Endothelial cell of umbilical vein (primary cell): ENCODE measurements at places on chromosomes 1 and 21. TPM values are rescaled to one million over a fixed set of nuclear protein-coding genes. Genes with fewer than 3 reads are reported as not detected.

Gene CEP170
- total RNA-seq = 222 and 225 TPM in 2 replicates

Gene GJB5
- total RNA-seq = not detected in 2 replicates

Gene CFAP141
- total RNA-seq = not detected in 2 replicates

Gene CTTNBP2NL
- 94.4 and 96.4 TPM in 2 replicates for total RNA-seq

Gene SPRR3
- total RNA-seq = not detected in 2 replicates

Gene BROX
- total RNA-seq = 38.6 and 39.7 TPM in 2 replicates

Gene KCNK1
- 1.0 and 2.8 TPM in 2 replicates for total RNA-seq

Gene CYP4B1
- not detected in 2 replicates for total RNA-seq

DNA sequence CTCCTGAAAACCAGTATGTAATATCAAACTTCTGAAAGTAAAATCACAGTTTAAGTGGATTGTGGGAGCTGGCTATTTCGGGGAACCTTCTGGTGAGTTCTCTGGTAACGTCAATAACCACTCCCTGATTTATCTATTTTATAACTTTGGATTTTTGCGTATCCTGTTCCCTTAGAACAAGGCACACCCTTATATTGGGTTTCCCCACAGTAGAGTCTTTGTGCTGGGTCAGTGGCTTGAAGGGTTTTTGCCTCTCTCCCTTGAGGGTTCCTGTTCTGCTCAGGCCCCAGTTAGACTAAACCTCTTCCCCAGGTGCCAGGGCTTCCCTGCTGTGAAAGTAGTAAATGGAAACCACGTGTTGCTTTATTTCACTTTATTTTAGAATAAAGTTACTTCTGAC lies 21.3 kb downstream of the CCN1 start:
- no peak for DNase-seq

GRCh38 chr1:215958841-215959240 lies 391.7 kb downstream of the KCTD3 start:
- DNase-seq = no peak

DNA sequence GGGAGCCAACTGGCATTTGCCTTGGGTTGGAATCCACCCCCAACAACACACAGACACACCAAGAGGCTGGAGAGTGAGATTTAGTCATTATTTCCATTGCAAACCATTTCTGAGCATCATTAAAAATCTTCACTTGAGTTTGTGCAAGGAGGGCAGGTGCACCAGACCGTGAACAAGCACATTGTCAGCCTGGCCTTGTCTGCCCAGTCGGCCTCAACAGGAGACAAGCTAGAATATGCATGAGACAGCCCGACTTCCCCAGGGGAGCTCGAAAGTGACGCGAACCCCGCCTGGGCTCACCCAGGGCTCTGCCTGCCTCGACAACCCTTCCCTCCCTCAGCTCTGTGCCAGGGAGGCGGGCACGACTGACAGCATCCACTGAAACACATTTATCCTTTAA lies 15.4 kb upstream of the GUCA2B start:
- no peak for DNase-seq

- DNase-seq = no peak
Measured at GRCh38 chr1:13593511-13594131, 10.0 kb downstream of the PDPN start.

- DNase-seq = peak; percentile 64
Measured at GRCh38 chr1:66732407-66733166, 19.7 kb upstream of the DYNLT5 start.

GRCh38 chr1:105652109-105652508 lies 1404.4 kb upstream of the PRMT6 start:
- no peak for DNase-seq

GRCh38 chr1:22878626-22879025 lies 94.0 kb downstream of the LACTBL1 start:
- no peak for DNase-seq

- no peak for DNase-seq
Measured at GRCh38 chr1:24987875-24988557, 57.9 kb upstream of the RUNX3 start.

- DNase-seq = no peak
Measured at GRCh38 chr21:44593598-44594405, 1.5 kb upstream of the KRTAP10-6 start.

DNA sequence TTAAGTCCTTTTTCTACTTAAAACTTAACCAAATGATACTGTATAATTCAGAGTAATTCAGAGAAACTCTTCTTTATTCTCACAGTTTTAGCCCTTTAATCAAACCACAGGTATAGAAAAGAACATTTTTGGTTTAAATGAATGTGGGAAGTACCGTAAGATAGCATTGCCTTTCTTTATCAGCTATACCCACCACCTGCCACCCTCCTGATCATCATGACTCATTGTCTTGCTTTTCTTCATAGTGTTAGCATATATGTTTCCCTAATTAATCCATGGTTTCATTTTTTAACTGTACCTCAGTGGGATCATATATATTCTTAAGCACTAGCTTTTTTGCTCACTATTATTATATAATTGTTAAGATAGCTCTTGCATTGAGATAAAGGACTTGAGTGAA lies 27.5 kb upstream of the ANGPTL1 start:
- no peak for DNase-seq

GRCh38 chr1:90728502-90729287 lies 11.6 kb upstream of the BARHL2 start:
- no peak for DNase-seq

- no peak for DNase-seq
Measured at GRCh38 chr1:185062710-185063370, 17.5 kb downstream of the RNF2 start.

DNA sequence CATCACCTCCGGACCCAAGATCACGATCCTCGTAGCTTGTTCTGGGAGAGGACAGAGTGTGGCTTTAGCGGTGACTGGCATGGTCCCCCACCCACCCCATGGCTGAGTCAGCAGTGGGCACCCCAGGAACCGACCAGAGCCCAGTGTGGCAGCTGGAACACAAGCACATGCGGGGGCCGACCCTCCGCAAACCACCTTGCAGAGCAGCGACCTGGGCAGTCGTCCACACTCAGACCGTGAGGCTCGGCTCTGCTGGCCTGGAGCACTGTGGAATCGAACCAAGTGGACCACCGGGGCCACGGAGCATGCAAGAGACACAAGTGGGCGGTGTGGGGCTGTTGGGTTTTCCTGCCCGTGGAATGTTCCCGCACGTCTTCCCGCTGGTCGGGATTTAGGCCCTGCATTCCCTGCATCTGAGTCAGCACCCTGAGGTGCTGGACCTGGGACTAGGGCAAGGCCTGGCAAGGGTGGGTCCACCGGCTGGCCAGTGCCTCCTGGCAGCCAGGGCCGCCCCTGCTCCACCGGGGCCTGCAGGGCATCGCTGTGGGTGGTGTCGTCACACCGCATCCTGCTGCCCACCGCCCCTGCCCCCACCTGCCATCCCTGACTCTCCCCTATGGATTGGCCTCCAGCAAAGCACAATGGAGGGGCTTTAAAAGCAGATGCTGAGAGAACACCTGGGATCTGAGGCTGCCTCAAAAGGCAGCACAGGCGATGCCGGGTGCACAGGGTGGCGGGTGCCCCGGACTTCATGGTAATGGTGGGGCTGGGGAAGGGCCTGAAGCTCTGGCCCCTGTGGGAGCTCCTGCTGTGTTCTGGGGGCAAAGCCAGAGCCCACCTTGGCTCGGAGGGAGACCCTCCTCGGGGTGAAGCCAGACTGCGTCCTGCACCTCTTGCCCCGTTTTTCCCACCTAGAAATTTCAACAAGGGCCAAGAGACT lies 18.5 kb downstream of the MORN1 start:
- no peak for DNase-seq

DNA sequence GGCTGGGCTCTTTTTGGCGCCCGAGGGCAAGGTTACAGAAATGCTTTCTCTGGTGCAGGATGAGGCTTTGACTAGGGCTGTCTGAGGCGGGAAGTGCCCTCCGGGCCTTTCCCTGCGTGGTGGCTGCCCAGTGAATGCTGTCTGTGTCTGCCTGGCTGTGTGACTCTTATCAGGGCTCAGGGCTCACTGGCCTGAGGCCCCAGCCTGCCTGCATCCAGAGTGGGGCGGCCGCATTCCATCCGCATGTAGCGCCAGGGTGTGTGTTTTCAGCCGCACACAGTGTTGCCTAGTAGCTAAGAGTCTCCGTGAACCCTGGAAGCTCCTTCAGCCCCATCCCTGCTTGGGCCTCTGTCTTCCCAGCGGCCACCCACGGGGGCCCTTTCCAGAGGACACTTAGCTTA lies 59.1 kb downstream of the FAAP20 start:
- no peak for DNase-seq

GRCh38 chr1:17875171-17875881 lies 120.2 kb downstream of the ACTL8 start:
- no peak for DNase-seq

GRCh38 chr1:6842301-6842700 lies 57.0 kb downstream of the CAMTA1 start:
- DNase-seq = no peak

DNA sequence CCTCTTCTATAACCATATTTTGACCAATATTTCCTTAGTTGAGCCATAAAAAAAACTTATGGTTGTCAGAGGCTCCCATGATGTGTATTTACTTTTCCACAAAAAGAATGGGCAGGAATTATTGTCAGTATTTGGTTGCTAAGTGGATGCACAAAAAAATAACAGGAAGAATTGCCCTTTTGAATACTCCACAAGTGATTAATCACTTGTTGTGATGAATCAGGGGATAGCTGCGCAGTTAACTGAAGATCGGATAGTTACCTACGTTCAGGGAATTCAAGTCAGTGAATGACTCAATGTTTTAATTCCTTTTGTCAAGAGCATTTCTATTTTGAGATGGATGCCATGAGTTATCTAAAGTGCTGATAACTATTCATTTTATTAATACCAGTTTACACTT lies 785.2 kb upstream of the B3GALT2 start:
- peak; percentile 55 for DNase-seq

GRCh38 chr1:16905110-16905867 lies 9.5 kb downstream of the RNU1-2 start:
- no peak for DNase-seq

GRCh38 chr1:4422504-4423289 lies 231.7 kb upstream of the AJAP1 start:
- no peak for DNase-seq

DNA sequence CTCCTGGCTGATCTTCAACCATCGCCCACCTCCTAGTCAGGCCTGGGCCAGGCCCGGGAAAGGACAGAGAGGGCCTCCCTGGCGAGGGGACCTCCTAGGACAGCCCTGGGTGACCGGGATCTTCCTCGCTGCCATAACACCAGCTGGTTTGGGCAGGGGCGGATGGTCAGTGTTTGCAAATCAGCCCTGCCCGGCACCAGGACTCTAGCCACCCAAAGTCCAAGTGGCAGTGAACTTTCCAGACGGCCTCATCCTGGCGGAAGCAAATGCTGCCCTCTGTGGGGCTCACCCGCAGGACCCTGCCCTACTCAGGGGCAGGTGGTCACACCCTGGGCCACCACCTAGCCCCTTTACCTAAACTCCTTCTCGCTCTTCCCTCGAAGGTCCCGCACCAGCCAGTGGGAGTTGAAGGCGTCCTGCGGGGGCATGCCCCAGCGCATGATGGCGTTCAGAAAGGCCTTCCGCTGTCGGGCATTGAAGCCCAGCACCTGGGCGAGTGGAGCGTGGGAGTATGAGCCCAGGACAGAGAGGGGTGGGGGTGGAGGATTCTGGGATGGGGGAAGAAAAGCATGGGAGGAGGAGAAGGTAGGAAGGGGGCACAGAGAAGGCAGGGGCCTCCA lies 55.3 kb downstream of the CHD5 start:
- DNase-seq = no peak

GRCh38 chr1:50421366-50421748 lies 1.9 kb downstream of the DMRTA2 start:
- DNase-seq = no peak

DNA sequence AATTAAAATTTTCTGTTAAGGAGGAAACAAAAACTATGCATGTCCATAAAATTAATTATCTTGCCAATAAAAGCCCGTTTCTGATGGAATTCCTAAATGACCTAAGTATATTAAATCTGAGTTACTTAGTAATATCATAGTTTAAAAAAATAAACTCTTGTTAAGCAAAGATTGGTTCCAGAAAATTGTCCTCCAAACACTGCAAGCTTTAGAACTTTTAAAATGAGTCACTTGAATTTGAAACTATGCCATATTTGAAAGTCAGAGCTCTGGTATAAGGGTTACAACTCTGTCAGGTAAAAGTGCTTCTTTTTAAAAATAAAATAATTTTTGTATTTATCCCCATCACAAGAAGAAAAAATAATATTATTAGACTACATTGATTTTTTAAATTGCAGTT lies 409.5 kb downstream of the PLPP3 start:
- DNase-seq = no peak

DNA sequence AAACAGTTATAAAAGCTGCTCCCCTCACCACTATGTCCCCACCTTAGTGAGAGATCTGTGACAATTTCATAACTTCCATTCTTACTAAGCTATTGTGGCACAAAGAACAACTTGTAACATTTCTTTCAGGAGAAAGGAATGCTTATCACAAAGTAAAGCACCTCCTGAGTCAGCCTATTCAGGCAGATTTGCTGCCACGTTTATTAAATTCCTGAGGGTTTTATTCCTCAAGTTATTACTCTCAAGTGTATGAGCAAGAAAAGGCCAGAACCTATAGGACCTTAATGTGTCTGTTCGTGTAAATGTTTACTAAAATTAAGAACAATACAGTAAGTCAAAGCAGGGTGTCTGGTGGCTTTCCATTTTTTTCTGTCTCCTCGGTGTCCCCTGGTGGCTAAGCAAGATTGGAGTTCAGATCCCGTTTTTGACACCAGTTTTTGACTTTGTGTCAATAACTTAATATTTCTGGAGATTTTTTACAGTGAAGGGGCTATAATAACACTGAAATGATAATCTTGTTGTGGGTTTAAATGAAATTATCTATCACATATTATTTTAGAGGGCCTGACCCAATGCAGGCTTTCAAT lies 1539.6 kb downstream of the BRINP3 start:
- DNase-seq = peak; percentile 53

GRCh38 chr21:42344631-42345030 lies 6.2 kb downstream of the TFF2 start:
- DNase-seq = no peak
